ENCODE measurements at places on chromosomes 6 and 20.

GRCh38 chr6:29553268-29554057 lies 6.1 kb downstream of the UBD start:
- DNase-seq = peak; percentile 22

- DNase-seq = no peak
Observed at GRCh38 chr6:135114355-135115145, 59.9 kb upstream of the HBS1L start.

- DNase-seq = peak; percentile 66
Observed at GRCh38 chr20:3896302-3896701, 7.1 kb downstream of the PANK2 start.

DNA sequence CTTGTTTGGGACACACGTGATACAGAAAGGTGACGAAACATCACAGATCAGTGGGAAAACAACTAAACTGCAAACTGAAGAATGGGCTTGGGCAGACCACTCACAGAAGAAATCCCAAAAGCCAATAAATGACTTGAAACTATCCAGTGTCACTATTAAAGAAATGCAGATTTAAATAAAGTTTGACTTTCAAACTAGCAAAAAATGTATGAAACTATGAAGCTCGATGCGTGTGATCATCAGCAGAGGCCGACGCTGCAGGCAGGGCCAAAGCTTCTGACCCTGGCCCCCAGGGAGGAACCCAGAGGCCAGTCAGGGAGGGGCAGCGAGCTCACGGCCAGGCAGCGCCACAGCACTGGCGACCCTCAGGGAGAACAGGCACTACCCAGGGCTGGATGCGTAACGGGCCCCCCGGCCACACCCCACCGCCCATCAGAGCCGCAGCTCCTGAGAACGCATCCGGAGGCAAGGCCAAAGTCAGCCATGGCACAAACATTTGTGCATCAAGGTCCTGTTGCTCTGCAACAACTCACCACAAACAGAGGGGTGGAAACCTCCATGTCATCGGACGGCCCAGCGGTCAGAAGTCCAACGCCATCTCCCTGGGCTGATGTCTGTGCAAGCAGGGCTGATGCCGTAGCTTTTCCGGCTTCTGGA lies 94.1 kb downstream of the YTHDF1 start:
- DNase-seq = no peak

- DNase-seq = no peak
Observed at GRCh38 chr6:40764726-40765125, 177.6 kb upstream of the LRFN2 start.

DNA sequence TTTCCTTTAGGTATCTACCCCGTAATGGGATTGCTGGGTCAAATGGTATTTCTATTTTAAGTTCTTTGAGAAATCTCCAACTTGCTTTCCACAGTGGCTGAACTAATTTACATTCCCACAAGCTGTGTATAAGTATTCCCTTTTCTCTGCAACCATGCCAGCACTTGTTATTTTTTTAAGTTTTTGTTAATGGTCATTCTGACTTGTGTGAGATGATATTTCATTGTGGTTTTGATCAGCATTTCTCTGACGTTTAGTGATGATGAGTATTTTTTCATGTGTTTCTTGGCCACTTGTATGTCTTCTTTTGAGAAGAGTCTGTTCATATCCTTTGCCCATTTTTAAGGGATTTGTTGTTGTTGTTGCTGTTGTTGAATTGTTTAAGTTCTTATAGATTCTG lies 871.1 kb downstream of the KIF16B start:
- DNase-seq = peak; percentile 47

GRCh38 chr6:168305863-168306262 lies 13.7 kb downstream of the DACT2 start:
- DNase-seq = no peak

DNA sequence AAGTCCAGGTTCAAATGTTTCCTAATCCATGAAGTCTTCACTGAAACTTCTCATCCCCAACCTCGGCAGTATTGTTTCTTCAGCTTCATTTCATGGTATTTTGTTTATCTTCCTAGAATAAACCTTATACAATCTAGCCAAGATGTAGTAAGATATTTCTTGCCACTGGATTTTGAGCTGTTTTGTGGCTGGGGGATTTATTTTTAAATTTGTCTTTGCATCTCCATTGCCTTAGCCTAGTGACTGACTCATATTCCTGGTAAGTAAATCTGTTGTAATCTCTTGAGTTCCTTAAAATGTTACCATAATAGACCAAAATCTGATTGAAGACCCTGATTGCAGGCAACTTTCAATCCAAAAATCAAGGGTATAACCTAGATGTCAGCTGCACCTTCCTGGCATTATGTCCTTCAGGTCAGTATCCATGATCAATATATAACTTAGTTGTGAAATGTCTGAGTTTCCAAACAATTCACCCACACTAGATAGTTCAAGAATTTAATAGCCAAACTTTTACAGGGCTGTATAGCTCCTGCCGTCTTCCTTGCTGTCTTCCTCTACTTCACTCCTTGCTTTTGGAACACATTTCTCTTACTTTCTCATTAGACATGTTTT lies 4.7 kb upstream of the TRMT11 start:
- DNase-seq = no peak

- DNase-seq = no peak
Observed at GRCh38 chr20:63923651-63924050, 28.7 kb downstream of the DNAJC5 start.

DNA sequence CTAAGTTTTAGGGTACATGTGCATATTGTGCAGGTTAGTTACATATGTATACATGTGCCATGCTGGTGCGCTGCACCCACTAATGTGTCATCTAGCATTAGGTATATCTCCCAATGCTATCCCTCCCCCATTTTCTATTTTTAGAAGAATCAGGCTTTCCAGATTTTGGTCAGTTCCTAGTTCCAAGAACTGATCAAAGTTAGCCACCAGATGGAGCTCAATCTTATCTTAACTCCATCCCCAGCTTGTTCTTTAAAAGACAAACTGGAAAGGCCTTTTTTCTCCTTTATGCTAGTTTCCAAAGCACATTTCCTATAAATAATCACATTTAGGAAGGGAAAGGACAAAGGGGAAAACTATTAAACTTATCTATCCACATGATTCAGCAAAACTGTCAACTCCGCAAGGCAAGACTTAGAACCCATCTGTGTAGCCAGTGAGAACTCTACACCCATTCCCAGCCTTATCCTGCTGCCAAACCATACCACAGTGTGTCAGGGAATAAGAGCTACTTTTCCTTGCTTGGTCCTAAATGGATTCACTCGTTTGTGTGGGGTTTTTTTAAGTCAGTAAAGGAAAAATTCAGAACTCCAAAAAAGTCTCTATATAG lies 22.8 kb upstream of the KHDC1 start:
- peak; percentile 67 for DNase-seq

DNA sequence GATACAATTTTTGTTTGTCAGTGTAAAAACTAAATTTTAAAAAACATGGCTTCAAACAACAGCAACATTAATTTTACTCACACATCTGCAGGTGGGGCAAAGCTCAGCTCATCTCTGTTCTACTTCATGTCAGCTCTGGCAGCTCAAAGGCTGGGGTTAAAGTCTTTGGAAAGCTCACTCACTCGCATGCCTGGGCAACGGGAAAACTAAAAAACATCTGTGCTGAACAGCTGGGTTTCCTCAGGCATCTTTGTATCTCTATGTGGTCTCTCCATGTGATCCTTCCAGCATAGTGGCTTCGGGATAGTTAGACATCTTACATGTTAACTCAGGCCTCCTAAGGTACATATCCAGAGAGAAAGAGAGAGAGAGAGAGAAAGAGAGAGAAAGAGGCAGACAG lies 499.6 kb downstream of the RFPL4B start:
- peak; percentile 21 for DNase-seq

- no peak for DNase-seq
Observed at GRCh38 chr20:25483431-25484132, 76.1 kb downstream of the GINS1 start.

DNA sequence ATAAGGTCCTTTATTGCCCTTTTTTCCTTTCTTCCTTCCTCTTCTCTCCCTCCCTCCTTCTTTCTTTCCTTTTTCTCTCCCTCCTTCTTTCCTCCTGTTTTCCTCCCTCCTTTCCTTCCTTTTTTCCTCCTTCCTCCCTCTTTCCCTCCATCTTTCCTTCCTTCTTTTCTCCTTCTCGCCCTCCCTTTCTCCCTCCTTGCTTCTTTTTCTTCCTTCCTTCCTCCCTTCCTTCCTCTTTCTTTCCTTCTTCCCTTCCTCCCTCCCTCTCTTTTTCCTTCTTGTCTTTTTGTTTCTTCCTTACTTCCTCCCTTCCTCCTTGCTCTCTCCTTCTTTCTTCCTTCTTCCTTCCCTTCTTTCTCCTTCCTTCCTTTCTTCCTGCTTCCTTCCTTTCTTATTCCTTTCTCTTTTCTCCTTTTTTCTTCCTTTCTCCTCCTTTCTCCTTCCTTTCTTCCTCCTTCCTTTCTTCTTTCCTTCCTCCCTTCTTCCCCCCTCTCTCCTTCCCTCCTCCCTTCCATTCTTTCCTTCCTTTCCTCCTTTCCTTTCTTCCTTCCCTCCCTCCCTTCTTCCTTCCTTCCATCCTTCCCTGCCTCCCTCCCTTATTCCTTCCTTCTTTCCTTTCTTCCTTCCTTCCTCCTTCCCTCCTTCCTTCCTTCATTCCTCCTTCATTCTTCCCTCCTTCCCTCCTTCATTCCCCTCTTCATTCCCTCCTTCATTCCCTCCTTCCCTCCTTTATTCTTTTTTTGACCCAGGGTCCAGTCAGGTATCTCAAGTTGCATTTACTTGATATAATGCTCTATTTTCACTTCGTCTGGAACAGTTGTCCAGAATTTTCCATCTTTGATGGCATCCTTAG lies 11.7 kb upstream of the PHIP start:
- DNase-seq = no peak

- no peak for DNase-seq
Observed at GRCh38 chr6:79430913-79431536, 106.2 kb downstream of the LCA5 start.

DNA sequence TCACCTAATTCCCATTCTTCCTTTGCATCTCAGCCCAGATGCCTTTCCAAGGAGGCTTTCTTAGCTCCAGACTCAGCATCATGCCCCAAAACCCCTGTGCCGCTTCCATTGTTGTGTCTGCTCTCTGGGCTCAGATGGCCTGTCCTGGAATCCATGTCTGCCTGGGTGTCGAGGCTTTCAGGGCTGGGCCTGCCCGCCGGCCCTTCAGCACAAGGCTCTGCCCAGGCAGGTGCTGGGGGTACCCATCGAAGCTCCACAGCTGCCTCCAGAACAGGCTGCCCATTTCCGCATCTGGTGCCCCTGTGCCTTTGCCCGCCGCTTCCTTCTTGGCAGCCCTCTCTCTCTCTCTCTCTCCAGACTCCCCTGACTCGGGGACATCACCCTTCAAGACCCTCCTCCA lies 1.2 kb downstream of the CPXM1 start:
- no peak for DNase-seq

GRCh38 chr6:14983599-14984518 lies 262.0 kb upstream of the JARID2 start:
- peak; percentile 25 for DNase-seq

DNA sequence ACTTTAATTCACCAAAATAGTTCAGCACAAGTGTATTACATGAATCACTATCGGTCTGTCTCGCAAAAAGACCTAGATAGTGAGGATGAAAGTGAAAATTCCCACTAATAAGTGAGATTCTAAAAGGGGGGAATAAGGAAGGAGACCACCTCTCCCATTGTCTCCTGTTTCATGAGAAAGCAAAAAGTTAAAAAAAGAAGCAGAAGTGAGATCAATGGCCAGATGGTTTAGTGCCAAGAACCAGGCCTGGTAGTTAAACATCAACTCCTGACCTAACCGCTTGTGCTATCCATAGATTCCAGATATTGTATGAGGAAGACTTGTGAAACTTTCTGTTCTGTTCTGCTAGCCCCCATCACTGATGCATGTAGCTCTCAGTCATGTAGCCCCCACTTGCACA lies 293.0 kb downstream of the RNGTT start:
- DNase-seq = no peak

DNA sequence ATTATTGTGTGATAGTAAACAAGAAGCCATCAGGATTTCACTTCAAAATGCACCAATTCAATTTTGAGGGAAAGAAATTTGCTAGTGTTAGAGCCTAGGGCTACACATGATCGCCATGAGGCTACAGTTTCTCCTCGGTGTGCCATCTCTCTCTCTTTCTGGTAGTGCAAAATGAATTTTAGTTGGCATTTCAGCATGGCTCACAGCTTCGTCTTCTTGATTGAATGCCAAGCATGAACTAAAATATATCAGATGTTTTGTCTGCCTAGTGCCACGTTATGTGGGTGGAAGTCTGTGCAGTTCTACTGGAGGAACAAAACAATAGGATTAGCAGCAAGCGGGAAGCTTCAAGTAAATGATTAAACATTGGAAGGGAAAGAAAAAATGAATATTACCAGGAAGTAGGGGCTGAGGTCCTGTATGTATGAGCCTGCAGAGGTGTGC lies 6.8 kb upstream of the MRAP2 start:
- DNase-seq = no peak
